ENCODE measurements at places on chromosomes 1 and 21.

GRCh38 chr1:198638894-198639635 is at the start of gene PTPRC:
Gene PTPRC (plus strand): TSS chr1:198639040. CDS start chr1:198639269, 229 bp downstream.
- DNase-seq, result no peak

GRCh38 chr1:154330669-154331068 is 5.3 kb downstream of the ATP8B2 start:
- DNase-seq, result no peak

GRCh38 chr1:87495147-87495546 is 166.5 kb downstream of the LMO4 start:
- no peak for DNase-seq

DNA sequence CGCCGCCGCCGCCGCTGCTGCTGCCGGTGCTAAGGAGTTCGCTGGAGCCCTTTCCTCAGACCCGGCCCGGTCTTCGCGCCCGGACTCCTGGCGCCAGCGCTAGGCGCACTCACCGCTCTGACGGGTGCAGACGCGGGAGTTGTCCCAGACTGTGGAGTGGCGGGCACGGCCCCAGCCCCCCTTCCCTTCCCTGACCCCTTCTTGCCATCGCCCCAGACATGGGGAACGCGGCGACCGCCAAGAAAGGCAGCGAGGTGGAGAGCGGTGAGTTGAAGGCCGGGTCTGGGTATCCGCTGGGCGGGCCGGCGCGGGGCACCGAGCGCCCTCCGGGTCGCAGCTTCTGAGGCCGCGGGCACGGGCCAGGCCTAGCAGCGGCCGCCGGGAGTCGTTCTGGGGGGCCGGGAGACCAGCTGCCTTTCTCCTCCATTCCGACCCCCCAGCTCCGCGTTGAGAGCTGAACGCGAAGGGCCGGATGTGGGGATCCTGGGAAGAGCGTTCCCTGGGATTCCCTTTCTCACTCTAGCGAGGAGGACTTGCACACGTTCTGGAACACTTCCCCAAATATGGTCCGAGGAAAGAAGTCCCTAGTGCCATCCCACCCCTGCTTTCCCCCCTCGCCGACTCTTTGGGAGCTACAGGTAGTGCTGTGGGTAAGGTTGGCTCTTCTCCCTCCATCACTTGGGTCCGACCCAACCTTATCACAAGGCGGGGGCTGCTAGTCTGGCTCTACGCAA is 65.8 kb upstream of the PRKACB start:
- DNase-seq, result no peak

GRCh38 chr1:155131856-155132255 is 3.8 kb upstream of the SLC50A1 start:
- DNase-seq, result no peak

DNA sequence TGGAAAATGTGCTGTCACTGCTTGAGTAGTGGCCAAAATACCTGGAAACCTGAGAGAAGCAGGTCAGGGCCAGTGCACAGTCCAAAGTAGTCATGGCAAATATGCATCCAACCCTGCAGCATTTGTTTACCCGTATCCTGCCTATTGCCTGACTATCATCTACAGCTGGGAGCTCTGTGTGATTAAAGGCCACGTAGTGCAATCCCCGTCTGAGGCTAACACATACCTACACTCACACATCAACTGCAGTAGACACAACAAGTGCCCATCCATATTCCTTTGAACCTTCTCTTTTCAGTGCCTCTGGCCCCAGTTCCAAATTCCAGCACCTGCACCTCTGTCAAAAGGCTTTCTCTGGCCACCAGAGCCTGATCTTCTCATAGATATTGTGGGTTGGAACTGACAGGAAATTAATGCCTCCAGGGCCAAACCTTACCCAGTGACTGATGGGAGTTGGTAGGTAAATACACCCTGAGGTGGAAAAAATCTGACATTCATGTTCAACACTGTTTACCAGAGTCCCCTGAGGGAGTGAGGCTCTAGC is 383.0 kb downstream of the SETD4 start:
- DNase-seq, result no peak

DNA sequence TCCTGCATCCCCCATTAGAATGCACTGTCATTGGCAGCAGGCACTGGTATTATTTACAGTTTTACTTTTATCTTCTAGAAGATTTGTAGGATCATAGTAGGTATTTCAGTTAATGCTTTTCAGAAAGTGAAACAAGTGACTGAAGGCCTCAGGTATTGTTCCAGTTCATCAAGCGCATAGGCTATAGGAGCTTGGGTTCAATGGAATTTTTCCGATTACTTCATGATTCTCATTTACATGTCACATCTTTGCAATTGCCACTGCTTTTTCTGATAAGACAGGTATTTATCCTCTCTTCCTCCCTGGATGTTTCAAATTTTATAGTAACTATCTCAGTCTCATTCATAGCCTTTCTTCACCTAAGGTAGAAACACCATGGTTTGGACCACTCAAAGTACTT is 161.3 kb downstream of the NTPCR start:
- DNase-seq, result no peak

GRCh38 chr1:67472056-67472455 is 41.9 kb upstream of the SERBP1 start:
- DNase-seq, result no peak

GRCh38 chr1:89512996-89513720 is 11.5 kb upstream of the LRRC8B start:
- DNase-seq, result no peak

Data from D341Med (cell line).